ENCODE measurements at places on chromosomes 11 and 22. TPM values are rescaled to one million over a fixed set of nuclear protein-coding genes. Genes with fewer than 3 reads are reported as not detected.
A peak's percentile ranks its signal among the peaks of the same experiment; 100 is the strongest.

- H3K27me3 ChIP-seq = no peaks in the 10 kb centered on the region
- no peak overlapping the region for H3K4me3 ChIP-seq
- H3K27ac ChIP-seq = no peak overlapping the region
- peaks cover 32% of the 10 kb centered on the region for H3K36me3 ChIP-seq
- no peaks in the 10 kb centered on the region for H3K4me1 ChIP-seq
These were observed 59.1 kb upstream of the SCUBE2 start for GRCh38 chr11:9150501-9150900.

- peaks cover 13% of the 10 kb centered on the region for H3K4me1 ChIP-seq
- no peaks in the 10 kb centered on the region for H3K27me3 ChIP-seq
- no peaks in the 10 kb centered on the region for H3K36me3 ChIP-seq
- H3K27ac ChIP-seq = no peak overlapping the region
- H3K4me3 ChIP-seq = no peak overlapping the region
These were observed 20.6 kb downstream of the PHF21A start for GRCh38 chr11:46100670-46101069.

- H3K4me3 ChIP-seq = no peak overlapping the region
- no peaks in the 10 kb centered on the region for H3K4me1 ChIP-seq
- H3K27ac ChIP-seq = no peak overlapping the region
- H3K27me3 ChIP-seq = no peaks in the 10 kb centered on the region
These were observed 13.2 kb downstream of the OR10AG1 start for GRCh38 chr11:55956521-55956920.

DNA sequence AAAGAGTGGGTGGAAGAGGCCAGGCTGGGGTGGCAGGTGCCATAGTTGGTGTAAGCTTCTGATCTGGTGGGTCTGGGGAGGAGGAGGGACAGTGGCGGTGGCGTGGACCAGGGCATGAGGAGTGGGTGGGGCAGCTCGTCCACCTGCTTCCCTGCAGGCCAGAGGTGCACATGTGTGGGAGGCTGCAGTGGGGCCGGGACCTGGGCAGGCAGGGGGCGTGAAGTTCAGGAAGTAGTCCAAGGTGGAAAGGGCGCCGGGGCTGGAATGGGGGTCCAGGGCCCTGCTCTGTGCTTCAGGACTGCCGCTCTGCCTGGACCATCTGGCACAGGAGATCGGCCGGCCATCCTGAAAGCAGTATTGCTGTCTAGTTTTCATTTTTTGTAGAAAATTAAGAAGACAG is 15.9 kb downstream of the RIBC2 start:
- H3K4me3 ChIP-seq = no peak overlapping the region
- DNase-seq = no peak
- no peaks in the 10 kb centered on the region for H3K36me3 ChIP-seq
- H3K4me1 ChIP-seq = no peaks in the 10 kb centered on the region
- no peak overlapping the region for H3K27ac ChIP-seq

DNA sequence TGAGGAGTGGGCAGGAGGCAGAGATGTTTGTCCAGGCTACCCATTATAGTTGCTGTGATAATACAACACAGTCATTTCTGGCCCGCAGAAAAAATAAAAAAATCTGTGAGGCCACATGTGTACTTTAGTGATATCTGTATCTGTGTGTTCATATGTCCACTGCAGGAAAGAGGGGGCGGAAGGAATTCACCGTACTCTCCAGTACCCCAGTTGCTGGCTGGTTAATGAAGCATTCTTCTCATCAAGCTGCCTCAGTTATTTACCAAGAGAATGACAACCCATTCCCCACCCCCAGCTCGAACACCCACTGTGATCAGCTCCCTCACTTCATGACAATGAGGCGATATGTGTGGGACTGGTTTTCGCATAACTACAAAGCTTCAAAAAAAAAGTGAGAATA is 309.3 kb downstream of the SOX6 start:
- H3K27me3 ChIP-seq = no peaks in the 10 kb centered on the region
- H3K4me3 ChIP-seq = no peak overlapping the region
- H3K36me3 ChIP-seq = no peaks in the 10 kb centered on the region
- H3K4me1 ChIP-seq = no peaks in the 10 kb centered on the region

DNA sequence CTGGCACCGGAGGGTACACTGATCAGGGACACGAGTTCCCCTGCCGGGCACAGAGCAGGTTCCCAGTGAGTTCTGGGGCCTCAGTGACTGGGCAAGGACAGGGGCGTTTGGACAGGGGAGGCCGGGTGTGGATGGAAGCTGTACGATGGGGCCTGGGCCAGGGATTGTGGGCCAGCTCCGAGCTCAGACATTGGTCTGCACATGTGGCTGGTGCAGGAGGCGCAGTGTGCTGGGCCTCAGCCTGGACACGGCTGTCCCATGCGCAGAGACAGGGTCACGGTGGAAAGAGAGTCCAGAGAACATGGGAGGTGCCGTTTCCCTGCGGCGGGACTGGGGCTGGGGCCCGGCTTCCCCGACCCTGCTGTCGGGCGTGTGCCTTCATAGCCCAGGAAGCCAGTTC is 60.7 kb downstream of the CDKN1C start:
- no peaks in the 10 kb centered on the region for H3K27me3 ChIP-seq
- H3K36me3 ChIP-seq = no peaks in the 10 kb centered on the region
- peaks cover 30% of the 10 kb centered on the region for H3K4me1 ChIP-seq
- DNase-seq = no peak
- no peak overlapping the region for H3K4me3 ChIP-seq

GRCh38 chr11:121359591-121359990 is 67.0 kb downstream of the SC5D start:
- H3K4me3 ChIP-seq = no peak overlapping the region
- H3K36me3 ChIP-seq = no peaks in the 10 kb centered on the region
- DNase-seq = no peak
- no peaks in the 10 kb centered on the region for H3K27me3 ChIP-seq
- no peak overlapping the region for H3K27ac ChIP-seq

DNA sequence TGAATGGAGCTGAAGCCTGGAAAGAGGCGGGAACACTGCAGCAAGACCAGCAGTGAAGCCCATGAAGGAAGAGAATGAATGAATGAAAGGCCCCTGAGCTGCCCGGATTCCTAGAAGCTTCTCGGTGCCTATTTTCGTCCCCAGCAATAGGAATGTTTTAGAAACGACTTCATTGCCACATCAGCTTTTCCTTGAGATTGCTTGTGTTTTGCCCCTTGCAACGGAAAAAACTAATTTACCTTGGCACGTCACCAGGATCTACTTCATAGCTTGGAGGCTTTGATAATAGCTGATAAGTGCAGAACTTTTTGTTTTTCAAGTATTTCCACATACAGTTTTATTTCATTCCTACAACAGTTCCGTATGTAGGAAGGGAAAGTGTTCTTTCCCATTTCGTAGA is 248.9 kb upstream of the NARS2 start:
- H3K27me3 ChIP-seq = no peaks in the 10 kb centered on the region
- no peak overlapping the region for H3K27ac ChIP-seq
- H3K4me1 ChIP-seq = no peaks in the 10 kb centered on the region
- no peak overlapping the region for H3K4me3 ChIP-seq
- no peaks in the 10 kb centered on the region for H3K36me3 ChIP-seq
- no peak for DNase-seq

DNA sequence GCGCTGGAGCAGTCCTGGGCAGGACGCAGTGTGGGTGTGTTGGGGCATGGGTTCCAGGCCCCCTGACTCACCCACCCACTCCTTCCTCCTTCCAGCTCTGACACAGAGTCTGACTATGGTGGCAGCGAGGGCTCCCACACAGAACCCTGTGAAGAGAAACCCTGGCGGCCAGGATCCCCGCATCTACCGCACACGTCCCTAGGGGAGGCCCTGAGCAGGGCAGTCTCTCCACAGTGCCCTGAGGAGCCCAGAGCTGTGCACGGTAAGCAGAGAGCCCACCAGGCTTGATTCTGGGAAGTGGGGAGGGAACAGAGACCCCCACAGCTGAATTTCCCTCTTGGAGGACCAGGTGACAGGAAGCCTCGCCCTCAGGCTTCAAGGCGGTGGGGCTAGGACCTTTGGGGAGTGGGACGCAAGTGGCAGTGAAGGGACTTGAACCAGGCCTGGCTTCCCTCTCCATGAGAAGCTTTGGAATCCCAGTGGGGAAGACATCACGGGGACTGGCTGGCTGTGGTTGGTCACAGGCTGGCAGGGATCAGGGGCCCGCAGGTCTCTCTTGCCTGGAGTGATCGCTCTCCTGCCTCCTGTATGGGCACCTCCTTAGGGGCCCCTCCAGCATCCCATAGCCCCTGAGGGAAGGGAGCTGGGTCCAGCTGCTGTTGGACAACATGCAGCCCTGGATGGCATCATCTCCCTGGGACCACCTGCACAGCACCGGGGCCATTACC is 96.4 kb upstream of the PARVA start:
- no peak for DNase-seq
- no peaks in the 10 kb centered on the region for H3K27me3 ChIP-seq
- H3K27ac ChIP-seq = no peak overlapping the region
- H3K4me1 ChIP-seq = no peaks in the 10 kb centered on the region
- no peak overlapping the region for H3K4me3 ChIP-seq
- H3K36me3 ChIP-seq = no peaks in the 10 kb centered on the region

GRCh38 chr11:47003180-47003877 is 66.8 kb downstream of the CSTPP1 start:
- DNase-seq = peak; percentile 32
- no peaks in the 10 kb centered on the region for H3K27me3 ChIP-seq
- no peak overlapping the region for H3K27ac ChIP-seq

- DNase-seq = no peak
- H3K4me3 ChIP-seq = no peak overlapping the region
- no peaks in the 10 kb centered on the region for H3K27me3 ChIP-seq
- peak overlapping the region; percentile 39 for H3K27ac ChIP-seq
- H3K36me3 ChIP-seq = no peaks in the 10 kb centered on the region
- no peaks in the 10 kb centered on the region for H3K4me1 ChIP-seq
These were observed 301.8 kb upstream of the SORL1-AS1 start for GRCh38 chr11:121754598-121754997.

GRCh38 chr11:32870676-32871075 is 21.9 kb upstream of the QSER1 start:
- H3K36me3 ChIP-seq = no peaks in the 10 kb centered on the region
- no peak overlapping the region for H3K4me3 ChIP-seq
- no peak for DNase-seq
- H3K4me1 ChIP-seq = no peaks in the 10 kb centered on the region

GRCh38 chr11:113675565-113675964 is 30.5 kb downstream of the TMPRSS5 start:
- H3K27me3 ChIP-seq = no peaks in the 10 kb centered on the region
- no peak for DNase-seq
- no peaks in the 10 kb centered on the region for H3K4me1 ChIP-seq
- no peak overlapping the region for H3K27ac ChIP-seq

GRCh38 chr22:36253523-36254490 is 874 bp downstream of the APOL1 start:
- no peaks in the 10 kb centered on the region for H3K27me3 ChIP-seq
- DNase-seq = no peak
- peak overlapping the region; percentile 58 for H3K4me3 ChIP-seq

DNA sequence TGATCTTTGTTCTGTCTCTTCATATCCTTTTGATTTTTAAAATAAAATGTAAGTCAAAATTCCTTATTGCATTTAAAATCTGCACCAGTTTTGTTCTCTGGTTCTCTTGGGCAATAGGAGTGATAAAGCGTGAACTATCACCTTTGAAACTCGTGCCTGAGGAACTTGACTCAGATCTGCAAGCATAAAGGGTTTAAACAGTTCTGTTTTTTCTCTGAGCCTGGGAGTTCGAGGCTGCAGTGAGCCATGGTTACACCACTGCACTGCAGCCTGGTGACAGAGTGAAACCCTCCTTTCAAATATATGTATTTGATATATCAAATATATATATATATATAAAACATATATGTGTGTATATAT is 38.9 kb upstream of the CLMP start:
- H3K4me3 ChIP-seq = no peak overlapping the region
- no peak for DNase-seq
- H3K27ac ChIP-seq = no peak overlapping the region
- no peaks in the 10 kb centered on the region for H3K4me1 ChIP-seq
- H3K36me3 ChIP-seq = no peaks in the 10 kb centered on the region
- no peaks in the 10 kb centered on the region for H3K27me3 ChIP-seq

DNA sequence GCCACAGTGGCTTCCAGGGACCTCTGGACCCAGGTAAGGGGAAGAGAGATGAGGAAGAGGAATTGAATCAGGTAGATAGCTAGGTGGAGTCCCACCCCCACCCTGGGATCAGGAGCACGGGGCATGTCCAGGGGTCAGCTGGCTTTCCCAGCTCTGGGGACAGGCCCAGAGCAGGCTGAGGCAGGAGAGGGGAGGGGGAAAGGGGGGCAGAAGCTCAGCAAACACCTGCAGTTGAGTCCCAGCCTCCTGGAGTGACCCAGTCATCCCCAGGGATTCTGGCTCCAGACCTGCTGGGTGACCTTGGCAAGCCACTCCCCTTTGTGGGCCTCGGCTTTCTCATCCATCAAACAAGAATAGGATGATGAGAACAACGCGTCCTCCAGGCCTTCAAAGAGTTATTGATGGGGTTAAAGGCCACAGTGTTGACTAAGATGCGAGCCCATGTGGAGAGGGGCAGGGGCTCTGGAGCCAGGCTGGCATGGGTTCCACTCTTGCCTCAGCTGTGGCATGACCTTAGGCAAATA is 16.0 kb downstream of the STARD10 start:
- H3K27ac ChIP-seq = no peak overlapping the region
- no peaks in the 10 kb centered on the region for H3K4me1 ChIP-seq
- no peaks in the 10 kb centered on the region for H3K27me3 ChIP-seq
- H3K36me3 ChIP-seq = no peaks in the 10 kb centered on the region

DNA sequence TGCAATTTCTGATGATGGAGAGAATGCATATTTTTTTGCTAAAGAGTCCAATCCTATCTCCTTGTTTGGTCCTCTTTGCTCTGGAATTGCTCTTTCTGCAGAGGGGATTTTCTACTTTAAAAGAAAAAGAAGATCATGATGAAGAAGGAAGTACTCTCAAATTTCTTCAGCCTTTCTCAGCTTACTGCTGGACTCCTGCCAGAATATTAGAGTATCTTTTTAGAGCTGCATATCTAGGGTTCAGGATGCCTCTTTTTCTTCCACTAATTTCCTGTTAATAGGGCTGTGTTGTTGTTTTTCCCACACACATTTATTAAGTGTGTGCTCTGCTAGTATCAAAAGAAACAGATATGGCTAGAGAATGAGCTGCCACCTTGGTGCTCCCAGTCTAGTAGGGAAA is 18.2 kb downstream of the UBASH3B start:
- H3K4me3 ChIP-seq = no peak overlapping the region
- no peak overlapping the region for H3K27ac ChIP-seq
- DNase-seq = no peak
- no peaks in the 10 kb centered on the region for H3K36me3 ChIP-seq

GRCh38 chr11:38796281-38796680 is 2198.2 kb upstream of the RAG2 start:
- H3K4me3 ChIP-seq = no peak overlapping the region
- DNase-seq = no peak
- H3K36me3 ChIP-seq = no peaks in the 10 kb centered on the region
- no peaks in the 10 kb centered on the region for H3K27me3 ChIP-seq

C1QTNF5 gene
- 47.1 TPM for total RNA-seq

CD6 gene
- total RNA-seq = 0.37 TPM

OR52N2 gene
- not detected for total RNA-seq

KREMEN1 gene
- total RNA-seq = 36.4 TPM

POTEH gene
- not detected for total RNA-seq

SCGB1D2 gene
- total RNA-seq = 3.8 TPM

SUN2 gene
- 155 TPM for total RNA-seq

C22orf42 gene
- not detected for total RNA-seq

CD3D gene
- not detected for total RNA-seq

CRYBA4 gene
- total RNA-seq = not detected

All from heart left ventricle (tissue), 16 donors.